ENCODE measurements at places on chromosomes 7 and 10.

- no peak for DNase-seq
Observed at GRCh38 chr10:3324612-3325038, 152.0 kb upstream of the PITRM1 start.

- DNase-seq, result no peak
Observed at GRCh38 chr10:48575901-48576300, 29.0 kb downstream of the ARHGAP22 start.

- peak; percentile 40 for DNase-seq
Observed at GRCh38 chr7:100493476-100494264, 9.9 kb downstream of the NYAP1 start.

- no peak for DNase-seq
Observed at GRCh38 chr10:124521429-124521871, 59.8 kb downstream of the LHPP start.

DNA sequence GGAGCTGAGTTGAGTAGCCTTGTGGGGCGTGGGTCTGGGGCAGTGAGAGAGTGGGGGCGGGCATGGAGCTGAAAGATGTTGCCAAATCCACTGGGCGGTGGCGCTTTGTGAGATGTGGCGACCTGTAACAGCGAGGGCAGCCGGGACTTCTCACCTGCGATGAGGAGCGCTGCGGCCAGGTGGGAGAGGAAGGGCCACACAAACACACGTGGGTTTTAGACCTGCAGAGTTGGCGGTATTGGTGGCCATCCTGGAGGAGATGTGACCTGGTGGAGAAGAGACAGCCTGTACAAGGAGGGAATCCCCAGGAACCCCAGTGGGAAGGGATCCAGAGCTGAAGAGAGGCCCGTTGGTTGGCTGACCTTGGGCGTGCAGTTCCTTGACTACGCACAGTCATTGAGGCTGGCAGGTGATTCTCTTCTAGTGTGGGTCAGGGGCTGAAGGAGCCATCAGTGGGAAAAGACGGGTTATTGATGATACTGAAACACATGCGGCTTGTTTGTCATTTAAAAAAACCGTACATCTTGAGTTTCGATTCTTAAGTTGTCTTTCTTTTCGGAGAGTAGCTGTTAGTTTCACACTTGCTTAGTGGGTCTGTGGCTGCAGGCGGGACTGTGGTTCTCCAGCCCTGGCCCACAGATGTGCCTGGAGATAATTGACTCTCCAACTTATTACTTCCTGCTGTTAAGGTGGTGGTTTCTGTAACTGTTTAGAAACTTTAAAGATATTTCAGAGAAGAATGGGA, 2.4 kb downstream of the CHST12 start:
- no peak for DNase-seq

GRCh38 chr7:130444234-130444633, 3.4 kb upstream of the CEP41 start:
- no peak for DNase-seq

- no peak for DNase-seq
Observed at GRCh38 chr10:114308531-114309363, 69.7 kb downstream of the VWA2 start.

GRCh38 chr10:124601431-124602120, 140.0 kb downstream of the LHPP start:
- no peak for DNase-seq

- DNase-seq, result no peak
Observed at GRCh38 chr7:101108961-101109360, 17.9 kb upstream of the SERPINE1 start.

DNA sequence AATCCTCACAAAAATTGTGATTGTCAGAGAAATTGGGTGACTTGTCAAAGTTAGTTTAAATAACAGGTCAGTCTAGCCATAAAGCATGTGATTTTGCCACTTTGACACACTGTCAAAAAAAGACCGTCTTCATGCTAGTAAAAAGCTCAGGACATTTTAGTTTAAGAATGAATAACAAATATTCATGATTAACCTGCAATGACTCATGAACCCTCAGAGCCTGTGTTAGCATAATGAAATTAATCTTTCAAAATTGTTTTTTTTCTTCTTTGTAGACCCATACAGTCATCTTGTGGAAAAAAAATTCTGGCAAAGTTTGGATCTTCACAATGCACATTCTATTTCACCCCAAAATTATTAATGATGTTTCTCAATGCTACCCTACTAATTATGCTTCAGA, 255.2 kb upstream of the POT1 start:
- no peak for DNase-seq

GRCh38 chr10:111083222-111084095, 6.6 kb downstream of the ADRA2A start:
- DNase-seq, result no peak

- no peak for DNase-seq
Observed at GRCh38 chr10:45673074-45673648, 589 bp upstream of the ZFAND4 start.

GRCh38 chr10:80156216-80156615, 23.7 kb downstream of the PLAC9 start:
- no peak for DNase-seq

GRCh38 chr7:78803501-78804127, 649.9 kb downstream of the MAGI2 start:
- DNase-seq, result no peak

- no peak for DNase-seq
Observed at GRCh38 chr7:55053651-55054571, 35.1 kb downstream of the EGFR start.
